ENCODE measurements at places on chromosomes 6 and 20. TPM values are rescaled to one million over a fixed set of nuclear protein-coding genes. Genes with fewer than 3 reads are reported as not detected.
A peak's percentile ranks its signal among the peaks of the same experiment; 100 is the strongest.

COL9A3 gene
- polyA plus RNA-seq, result 13.0 TPM

- DNase-seq, result no peak
Measured at GRCh38 chr6:138011413-138011812, 95.8 kb downstream of the PERP start.

DNA sequence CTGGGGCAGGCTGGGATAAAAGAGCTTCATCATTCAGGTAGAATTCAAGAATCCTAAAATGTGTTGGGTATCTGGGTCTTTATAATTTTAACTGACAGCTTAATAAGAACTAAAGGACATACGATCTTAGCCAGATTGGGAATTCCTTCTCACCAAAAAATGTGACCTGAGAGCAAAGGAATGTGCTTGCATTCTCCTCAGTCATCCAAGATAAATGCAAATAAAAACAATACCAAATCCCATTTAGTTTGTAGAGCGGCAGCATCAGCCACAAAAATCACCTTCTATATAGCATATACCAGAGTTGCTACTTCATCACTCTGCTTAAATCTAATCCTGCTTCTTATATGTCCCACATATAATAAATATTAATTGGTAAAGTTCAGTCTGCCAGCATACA, 16.9 kb downstream of the USP49 start:
- DNase-seq, result no peak

CAGE1 gene
- not detected for polyA plus RNA-seq

GRCh38 chr6:117346142-117346930, 79.4 kb downstream of the ROS1 start:
- no peak for DNase-seq

DNA sequence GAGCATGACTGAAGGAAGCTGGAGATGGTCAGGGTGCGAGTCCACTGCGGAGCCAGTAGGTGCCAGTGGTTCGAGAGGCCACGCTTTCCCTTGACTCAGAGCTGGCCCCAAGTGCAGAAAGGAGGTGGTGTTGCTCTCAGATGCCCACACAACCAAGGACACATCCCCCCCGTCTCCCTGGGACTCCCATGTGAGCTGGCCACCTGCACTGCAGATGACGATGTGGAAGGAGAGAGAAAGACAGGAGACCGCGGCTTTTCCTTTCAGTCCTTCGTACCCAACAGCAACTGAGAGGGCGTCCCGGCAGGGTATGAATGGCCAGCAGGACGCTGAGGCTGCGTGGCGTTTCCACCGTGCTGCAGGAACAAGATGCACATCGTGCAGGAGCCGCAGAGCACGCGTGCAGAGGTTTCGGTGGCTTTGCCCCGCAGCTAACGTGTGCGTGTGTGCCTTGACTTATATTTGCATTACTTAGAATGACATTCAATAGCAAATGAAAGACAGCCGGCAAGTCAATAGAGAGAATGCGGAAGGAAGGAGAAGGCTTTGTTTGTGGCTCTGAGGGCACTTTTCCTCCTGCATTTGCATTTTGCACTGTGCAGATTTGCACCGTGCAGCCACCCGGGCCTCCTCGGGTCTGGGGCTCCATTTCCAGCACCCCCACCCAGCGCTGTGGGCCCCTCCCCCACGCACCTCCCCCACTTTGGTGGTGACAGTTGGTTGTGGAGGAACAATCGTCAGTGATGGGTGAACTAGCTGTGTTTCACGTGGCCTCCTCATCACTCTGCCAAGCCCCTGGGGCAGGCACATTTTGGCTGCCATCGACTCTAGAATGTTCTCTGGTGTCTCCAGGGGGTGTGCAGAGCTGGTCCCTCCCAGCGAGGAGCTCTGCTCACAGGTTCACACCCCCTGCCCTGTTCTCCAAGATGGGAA, 26.4 kb upstream of the BHLHE23 start:
- no peak for DNase-seq

EEF1E1 gene
- 26.3 TPM for polyA plus RNA-seq

CD93 gene
- polyA plus RNA-seq, result 14.1 TPM

DNA sequence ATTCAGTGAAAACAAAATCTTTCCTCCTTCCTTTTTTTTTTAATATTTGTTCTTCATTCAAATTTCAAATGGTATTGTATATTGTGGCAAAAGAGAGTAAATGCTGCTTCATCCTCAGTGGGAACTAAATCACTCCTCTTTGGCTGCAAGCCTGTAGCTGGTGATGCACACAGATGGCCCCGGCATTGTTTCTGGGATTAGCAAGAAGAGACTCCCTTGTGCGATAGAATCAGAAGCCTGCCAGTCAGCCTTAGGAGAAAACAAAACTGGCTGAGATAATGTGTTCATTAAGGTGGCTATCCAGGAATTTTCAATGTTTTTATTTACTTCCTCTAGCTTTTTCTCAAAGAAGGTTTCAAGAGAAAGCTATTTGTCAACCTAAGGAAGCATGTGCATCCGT, 20.7 kb upstream of the ELOVL2 start:
- no peak for DNase-seq

DNA sequence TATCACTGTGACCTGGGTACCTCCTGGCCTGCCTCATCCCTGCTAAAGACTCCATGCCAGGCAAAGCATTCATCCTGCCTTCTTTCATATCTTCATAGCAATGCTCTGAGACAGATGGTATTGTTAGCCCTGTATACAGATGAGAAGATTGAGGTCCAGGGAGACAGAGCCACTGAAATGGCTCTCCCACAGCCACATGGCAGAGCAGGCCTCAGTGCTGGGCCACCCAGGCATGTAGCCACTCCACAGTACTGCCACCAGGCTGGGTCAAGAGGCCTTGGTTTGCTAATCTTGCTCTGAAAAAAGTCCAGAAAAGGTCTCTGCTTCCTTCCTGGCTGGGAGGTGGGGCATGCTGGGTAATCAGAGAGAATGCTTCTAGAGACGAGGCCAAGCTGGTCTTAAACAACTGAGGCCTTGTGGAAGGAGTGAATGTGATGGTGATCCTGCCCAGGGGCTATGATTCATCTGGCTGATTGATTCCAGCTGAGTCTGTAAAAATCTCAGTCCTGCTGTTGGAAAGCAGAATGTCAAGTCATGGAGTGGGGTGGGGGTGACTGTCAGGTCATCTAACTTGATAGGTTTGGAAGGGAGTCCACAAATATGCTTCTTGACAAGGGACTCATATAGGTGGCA, 29.8 kb downstream of the HM13 start:
- DNase-seq, result no peak

DNA sequence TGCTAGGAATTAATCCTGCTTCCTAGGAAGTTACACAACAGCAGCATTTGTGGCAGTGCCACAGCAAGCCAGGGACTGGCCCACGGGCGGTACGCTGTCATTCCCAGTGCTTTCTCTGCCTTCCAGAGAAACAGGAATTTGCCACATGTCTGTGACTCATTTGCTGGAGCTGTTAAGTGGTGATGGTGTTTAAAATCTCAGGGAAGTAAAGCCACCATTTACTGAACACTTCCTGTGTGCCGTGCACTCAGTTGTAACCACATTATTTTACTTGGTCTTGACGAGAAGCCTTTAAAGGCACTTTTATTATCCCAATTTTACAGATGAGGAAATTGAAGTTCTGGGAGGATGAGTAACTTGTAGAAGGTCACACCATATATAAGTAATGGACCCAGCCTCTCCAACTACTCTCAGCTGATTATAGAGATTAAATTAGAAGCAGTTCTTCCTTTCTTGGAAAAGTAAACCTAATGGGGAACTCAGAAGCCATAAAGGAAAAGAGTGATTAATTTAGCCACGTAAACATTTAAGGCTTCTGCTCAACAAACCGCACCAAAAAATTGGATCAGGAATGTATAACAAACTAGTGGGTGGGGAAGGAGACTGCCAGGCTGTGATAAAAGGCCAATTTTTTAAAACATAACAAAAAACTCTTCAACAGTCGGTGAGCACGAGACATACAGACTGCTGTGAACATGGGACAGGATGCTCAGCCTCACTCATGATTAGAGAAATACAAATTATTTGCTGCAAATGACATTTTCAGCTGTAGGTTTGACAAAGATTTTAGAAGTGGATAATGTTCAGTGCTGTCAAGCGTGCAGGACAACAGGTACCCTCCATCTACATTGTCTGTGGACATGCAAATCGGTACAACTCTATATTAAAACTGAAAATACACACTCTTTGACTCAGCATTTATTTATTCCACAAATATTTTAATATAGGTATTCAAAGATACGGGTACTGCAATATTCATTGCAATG, 311.2 kb downstream of the NRN1 start:
- no peak for DNase-seq

VARS2 gene
- 14.2 TPM for polyA plus RNA-seq

GRCh38 chr6:130778946-130779657, 48.1 kb upstream of the SMLR1 start:
- DNase-seq, result no peak

BEND6 gene
- 0.70 TPM for polyA plus RNA-seq

BANF2 gene
- not detected for polyA plus RNA-seq

DNA sequence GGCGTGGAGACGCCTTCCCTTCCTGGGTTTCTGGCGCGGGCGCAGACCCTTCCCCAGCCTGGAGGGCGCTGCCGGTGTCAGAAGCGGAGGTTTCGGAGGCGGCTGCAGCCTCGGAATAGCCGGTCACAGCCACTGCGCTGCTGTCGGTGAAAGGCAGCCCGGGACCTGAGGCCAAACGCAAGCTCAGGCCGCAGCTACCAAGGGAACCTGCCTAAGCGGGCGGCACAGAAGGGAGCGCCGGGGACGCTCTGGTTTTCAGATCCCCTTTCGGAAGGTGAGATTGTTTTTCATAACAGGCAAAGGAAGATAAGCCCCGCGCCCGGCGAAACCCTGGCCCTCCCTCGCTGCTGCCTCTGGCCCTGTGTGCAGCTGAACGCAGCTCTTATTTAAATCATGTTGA, 116.5 kb downstream of the FAM120B start:
- DNase-seq, result no peak

DNA sequence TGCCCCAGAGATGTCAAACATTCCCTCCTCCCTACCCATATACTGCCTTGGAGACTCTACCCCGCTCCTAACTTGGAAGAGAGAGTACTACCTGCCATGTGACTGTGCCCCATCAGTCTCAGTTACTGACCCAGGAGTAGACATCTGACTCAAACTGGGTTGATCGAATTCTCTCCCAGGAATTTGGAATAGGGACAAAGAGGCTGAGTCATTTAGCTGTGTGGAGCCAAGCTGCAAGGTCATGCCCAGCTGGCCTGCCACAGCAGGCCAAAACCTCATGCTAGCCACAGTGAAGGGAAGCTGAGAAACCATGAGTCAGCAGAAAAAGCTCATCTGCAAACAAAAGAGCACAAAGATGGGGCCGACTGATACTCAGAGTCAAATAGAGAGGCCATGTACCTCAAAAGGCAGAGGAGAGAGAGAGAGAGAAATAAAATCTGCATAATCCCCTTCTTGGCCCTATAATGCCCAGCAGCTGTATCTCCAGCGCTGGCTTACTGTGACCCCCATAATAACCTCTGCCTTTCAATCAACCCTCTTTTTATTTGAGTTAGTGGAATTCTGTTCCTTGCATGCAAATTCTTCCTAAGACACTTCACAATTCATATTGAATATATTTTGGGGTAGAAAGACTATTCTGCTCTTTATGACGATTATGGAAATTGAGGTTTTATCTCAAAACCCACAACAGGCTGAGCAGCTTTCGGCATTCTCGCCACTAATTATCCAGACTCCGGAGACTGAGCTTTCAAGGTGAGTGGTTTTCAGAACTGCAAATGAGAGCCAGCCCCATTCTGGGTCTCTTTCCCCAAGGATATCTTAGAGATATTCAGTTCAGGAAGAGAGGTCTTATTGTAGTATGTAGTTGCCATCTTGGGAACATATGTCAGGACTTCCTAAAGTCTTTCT, 21.4 kb upstream of the AKIRIN2 start:
- peak; percentile 84 for DNase-seq

DNA sequence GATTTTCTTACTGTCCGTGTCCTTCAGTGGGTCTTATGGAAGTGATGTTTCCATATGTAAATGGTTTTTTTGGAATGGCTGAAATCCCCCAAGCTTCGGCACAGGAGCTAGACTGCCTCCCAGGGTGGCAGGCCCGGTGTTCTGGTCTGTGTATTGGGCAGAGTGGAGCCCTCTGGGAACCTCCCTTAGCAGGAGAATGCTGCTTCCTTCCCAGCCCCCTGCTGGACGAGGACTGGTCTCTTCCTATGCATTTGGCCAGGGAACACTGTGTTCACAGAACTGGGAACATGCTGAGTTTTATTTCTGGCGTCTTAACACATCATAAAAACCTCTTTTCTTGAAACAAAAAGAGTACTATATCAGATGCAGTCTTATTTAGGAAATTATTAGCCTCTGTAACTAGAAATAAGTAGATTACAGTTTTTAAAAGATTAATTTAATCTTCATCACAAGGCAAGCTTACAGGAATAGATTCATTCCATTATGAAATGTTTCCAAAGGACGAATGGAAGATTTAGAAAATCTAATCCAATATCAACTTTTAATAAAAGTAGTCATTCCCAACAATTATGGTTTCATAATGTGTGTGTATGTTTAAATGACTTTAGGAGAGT, 56.6 kb downstream of the SYTL3 start:
- peak; percentile 77 for DNase-seq

BTNL2 gene
- not detected for polyA plus RNA-seq

BMP2 gene
- polyA plus RNA-seq, result 1.9 TPM

PRSS35 gene
- polyA plus RNA-seq, result 9.3 TPM

- DNase-seq, result no peak
Measured at GRCh38 chr6:108895571-108895970, 47.3 kb downstream of the ARMC2 start.

DNA sequence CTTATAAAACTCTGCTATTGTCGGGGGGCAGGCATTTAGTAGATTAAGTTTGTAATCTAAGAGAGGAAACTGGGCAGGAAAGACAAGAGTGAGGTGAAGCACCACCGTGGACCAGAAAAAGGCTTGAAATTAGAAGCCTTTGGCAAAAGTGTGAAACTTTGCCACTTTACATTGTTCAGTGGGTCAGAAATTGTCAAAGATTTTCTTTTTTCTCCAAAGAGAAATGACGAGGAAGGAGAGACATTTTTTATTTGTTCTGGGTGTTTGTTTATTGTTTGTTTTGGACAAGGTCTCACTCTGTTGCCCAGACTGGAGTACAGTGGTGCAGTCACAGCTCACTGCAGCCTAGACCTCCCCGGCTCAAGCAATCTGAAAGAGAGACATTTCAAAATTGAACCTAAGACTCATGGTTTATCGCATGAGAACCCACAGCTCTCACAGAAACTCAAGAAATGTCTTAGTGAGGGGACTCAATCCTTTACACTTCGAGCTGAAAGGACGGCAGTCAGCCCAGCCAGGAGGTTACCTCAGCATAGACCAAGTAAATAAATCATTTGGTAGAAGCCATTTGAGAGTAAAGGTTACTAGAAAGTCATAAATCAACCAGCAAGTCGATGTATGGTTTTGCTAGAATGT, 262.8 kb upstream of the TAB2 start:
- DNase-seq, result no peak

GRCh38 chr6:69775585-69775849, 21.3 kb downstream of the LMBRD1 start:
- DNase-seq, result no peak

DNA sequence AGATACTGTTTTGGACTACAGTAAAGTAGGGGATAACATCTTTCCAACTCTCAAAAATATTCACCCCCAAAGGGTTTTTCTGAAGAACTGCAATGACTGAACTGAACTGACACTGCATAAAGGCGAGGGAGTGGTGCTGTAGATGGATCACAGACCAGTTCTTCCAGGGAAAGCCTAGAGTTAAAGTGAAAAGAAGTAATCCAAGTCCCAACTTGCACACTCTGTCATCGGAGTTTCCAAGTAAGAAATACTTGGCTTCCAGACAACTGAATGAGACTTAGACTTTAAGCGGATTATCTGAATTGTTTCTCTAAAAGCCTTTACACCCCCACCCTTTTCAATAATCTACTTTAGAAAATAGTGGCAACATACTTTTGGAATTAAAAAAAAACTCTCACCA, 134.1 kb upstream of the PREP start:
- no peak for DNase-seq

EPPIN gene
- not detected for polyA plus RNA-seq

GDAP1L1 gene
- polyA plus RNA-seq, result 1.4 TPM

ZFP57 gene
- polyA plus RNA-seq, result 0.77 TPM

- no peak for DNase-seq
Measured at GRCh38 chr6:120129228-120129627, 779.7 kb upstream of the MAN1A1 start.

Data from right cardiac atrium (tissue), 5 donors.